ENCODE measurements at places on chromosomes 1 and 21.

- DNase-seq, result no peak
These were observed 608.5 kb downstream of the SMYD3 start for GRCh38 chr1:245898581-245898980.

DNA sequence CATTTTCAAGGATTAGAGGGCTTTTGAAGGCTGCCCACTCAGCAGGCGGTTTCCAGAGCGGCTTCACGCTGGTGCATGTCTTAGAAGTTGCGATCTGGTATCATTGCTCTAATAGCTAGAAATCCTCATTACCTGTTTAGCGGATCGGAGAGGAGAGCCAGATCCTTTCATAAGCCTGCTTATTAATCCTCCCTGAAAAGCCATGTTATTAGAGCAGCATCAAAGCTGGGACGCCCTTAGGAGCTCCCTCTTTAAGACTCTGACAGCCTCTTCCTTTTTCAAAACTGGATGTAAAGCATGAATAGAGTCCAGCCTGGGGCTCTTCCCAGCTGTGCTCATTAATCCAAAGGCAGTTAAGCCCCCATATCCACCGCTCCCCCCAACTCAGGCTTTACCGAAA, 13.9 kb upstream of the CTSE start:
- DNase-seq, result no peak

DNA sequence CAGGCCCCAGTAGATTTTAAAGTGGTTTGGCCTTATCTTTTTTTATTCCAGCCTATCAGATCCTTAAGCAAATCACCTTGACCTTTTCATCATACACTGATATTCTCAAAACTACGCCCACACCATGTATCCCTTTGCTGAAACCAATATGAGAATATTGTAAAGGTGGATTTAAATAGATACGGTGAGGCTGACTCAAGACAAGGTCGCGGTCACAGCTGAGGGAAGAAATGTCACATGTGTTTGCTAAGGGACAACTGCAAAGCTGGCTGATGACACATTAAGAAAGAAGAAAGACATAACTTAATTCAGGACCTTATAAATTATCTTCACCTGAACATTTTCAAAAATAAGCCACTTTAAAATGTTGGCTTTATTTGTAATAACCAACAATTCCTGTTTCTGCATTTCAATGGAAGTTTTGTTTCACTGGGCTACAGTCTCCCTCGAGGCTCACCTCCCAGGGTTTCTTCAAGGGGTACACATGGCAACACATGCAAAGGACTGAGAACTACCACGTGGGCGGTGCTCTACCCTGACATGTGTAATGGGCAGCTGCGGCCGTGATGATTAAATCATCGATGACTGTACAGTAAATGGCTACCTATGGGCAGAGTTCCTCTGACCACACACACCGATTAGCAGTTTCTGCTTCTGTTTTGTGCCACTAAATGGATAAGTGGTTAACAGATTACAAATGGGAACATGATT, 189.5 kb downstream of the SIPA1L2 start:
- DNase-seq, result peak; percentile 33

- no peak for DNase-seq
These were observed 131.1 kb downstream of the NEK7 start for GRCh38 chr1:198287916-198288315.

DNA sequence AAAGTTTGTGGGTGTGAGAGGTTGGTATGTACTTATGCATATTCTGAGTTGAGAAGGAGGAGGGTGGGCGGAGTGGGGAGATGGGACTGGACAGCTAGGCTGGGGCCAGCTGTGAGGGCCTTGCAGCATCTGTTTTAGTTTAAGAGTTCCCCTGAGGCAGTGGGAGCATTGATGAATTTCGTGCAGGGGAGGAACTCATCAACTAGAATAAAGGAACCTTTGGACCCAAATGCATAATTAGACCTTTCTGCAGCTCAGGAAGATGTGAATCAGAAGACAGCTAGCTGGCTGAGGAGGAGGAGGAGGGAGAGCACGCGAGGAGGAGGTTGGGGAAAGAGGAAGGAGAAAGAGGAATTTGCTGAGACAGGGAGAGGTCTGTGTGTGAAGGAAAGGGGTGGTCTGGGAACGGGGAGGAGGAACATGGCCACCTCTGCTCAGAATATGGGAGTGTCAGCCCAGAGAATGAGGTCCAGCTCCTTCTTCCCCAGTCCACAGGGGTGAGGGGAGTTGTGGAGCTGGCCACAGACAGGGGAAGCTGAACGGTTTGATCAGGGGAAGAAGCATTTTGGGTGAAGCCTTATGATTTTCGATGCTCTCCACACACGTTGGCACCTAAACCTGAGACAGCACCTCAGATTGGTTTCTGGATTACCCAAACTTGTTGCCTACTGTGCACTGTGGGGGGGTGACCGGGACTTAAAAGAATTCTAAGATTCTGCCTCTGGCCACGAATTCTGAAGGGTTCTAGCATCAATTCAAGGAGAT, 27.7 kb downstream of the MYOG start:
- no peak for DNase-seq

GRCh38 chr1:75518686-75519085, 92.2 kb downstream of the SLC44A5 start:
- DNase-seq, result no peak

DNA sequence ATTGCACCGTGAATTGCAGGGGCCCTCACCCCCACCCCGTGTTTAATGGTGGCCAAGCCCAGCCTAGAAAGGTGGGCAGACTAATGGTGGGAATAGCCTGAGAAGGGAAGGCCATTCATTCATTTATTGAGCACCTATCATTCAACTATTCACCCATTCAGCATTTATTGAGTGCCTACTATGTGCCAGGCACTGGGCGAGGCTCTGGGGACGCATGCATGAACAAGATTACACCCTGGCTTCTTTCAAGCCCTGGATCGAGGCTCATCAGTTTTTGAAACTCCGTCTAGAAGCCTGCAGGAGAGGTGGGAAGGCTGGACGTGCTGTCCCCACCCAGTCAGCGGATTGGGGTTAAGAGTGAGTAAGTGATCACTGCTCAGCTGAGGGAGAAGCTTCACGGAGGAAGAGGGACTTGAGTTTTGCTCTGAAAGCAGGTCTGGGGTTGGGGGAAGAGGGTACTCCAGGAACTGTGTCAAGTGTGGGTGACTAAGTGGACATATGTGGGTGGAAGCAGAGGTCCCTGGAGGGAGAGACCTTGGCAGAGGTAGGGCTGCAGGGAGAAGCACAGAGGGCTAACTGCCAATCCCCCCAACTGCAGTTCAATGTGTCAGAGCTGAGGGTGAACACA, 35.6 kb downstream of the MEF2D start:
- DNase-seq, result no peak

DNA sequence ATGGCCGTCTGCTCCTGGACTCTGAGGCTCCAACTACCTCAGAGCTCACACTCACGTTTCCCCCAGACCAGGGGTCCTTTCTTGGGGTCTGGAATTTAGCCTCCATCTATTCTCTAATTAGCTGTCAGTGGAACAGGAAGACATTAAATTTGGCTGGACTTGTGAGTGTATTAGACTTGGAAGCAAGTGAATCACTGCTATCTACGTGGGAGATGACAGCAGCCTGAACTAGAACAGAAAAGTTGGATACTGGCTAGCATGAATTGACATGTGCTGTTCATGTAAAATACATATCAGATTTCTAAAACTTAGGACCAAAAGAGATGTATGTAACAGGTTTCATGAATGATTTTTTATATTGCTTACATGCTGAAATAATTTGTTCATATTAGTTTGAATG, 28.0 kb downstream of the TAF5L start:
- DNase-seq, result no peak

DNA sequence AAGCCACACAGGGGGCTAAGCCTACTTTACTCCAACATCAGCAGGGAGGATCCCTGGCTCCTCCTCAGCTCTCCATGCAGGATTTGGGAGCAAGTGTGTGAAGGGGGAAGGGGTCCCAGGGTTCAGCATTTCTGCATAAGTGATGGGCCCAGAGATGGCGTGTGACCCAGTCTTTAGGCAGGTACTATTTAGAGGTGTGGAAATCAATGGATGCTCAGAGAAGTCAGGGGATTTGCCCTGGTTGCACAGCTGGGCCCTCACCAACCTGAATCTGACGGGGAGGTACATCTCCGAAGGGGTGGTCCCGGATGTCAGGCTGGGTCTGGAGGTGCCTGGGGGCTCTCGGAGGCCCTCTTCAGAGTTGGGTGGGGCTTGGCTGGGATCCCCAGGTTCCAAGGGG, 6.9 kb upstream of the TCEA3 start:
- DNase-seq, result no peak

GRCh38 chr1:224090116-224090515, 23.8 kb upstream of the FBXO28 start:
- no peak for DNase-seq

- no peak for DNase-seq
These were observed 36.1 kb downstream of the EPB41 start for GRCh38 chr1:28950449-28950848.

DNA sequence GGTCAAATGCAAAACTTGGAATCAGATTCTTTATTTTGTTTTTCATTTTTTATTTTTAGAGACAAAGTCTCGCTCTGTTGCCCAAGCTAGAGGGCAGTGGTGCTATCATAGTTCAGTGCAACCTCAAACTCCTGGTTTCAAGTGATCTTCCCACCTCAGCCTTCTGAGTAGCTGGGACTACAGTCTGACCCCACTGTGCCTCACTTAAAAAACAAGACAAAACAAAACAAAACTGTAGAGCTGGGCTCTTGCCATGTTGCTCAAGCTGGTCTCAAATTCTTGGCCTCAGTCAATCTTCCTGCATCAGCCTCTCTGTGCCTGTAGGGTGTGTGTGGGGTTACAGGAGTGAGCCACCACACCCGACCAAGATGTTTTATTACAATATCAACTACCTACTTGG, 396.0 kb upstream of the USP24 start:
- DNase-seq, result no peak

GRCh38 chr1:215819114-215819513, 252.0 kb downstream of the KCTD3 start:
- DNase-seq, result peak; percentile 17

DNA sequence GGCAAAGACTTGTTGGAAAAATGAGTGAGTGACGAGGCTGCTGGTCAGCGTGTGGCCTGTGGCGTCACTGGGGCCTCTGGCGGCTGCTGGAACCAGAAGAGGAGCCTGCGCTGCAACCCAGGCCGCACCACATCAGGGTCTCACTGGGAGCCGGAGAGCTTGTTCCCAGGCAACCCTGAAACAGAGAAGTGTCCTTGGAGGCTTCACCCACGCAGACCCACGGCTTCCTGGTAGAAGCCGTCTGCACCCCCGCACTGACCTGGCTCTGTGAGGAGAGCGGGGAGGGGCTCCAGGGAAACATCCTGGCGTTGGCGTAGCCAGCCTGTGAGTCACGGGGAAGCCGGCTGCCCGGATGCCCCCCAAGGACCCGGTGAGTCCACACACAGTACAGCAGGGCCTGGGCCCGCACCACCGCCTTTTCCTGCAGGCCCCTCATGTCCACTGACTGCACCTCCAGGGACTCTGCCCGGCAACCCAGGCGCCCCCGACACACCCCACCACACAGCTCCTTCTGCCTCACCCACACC, 57.4 kb downstream of the COL6A1 start:
- peak; percentile 89 for DNase-seq

DNA sequence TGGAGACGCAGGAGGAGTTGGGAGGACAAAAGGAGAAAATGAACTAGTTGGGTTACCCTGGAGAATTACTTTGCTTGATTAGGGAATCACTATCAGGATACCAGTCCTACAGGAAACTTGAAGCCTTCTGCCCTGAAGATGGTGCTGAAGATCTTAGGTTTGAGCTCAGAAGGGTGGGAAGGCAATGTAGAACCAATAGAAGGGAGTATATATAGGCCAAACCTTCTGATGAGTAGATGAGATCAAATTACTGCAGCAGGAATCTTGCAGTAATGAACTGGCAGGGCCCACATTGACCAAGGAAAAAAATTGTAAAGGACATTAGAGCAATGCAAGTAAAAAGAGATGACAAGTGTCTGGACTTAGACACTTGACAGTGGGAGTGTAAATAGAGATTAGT, 116.3 kb upstream of the CACYBP start:
- peak; percentile 16 for DNase-seq

Measured in astrocyte of the hippocampus (primary cell).